ENCODE measurements at places on chromosomes 12 and 14.

GRCh38 chr12:57591782-57592325, 862 bp downstream of the PIP4K2C start:
- DNase-seq = no peak

- peak; percentile 18 for DNase-seq
These were observed 32.0 kb upstream of the SEL1L start for GRCh38 chr14:81565441-81566290.

GRCh38 chr12:106883426-106883825, 72.3 kb upstream of the TMEM263 start:
- peak; percentile 53 for DNase-seq

DNA sequence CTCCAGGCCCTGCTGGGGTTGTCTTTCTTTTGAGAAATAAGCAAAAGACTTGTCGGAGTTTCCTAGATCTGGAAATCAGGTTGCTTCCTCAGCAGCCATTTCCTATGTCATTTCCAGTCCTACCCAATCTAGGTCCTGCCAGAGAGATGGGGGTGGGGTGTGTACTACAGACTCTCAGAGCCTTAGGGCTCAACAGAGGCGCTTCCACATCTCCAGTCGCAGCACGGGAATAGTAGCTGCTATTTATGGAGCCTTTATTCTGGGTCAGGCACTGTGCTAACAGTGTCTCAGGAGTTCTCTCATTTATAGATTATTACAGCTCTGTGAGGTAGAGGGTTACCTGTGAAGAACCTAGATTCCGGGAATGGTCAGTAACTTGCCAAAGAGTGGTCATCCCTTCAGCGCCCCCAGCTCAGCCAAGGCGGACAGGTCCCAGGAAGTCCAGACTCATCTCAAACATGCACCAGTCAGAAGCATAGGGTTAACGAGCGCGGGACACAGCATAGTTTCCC, 21.9 kb downstream of the DHRS2 start:
- DNase-seq = no peak

- DNase-seq = peak; percentile 60
These were observed 1.6 kb downstream of the SUDS3 start for GRCh38 chr12:118377884-118378470.

- DNase-seq = no peak
These were observed 153.4 kb downstream of the PIK3C2G start for GRCh38 chr12:18414671-18415070.

- DNase-seq = no peak
These were observed 28.5 kb upstream of the NFYB start for GRCh38 chr12:104166465-104166864.

DNA sequence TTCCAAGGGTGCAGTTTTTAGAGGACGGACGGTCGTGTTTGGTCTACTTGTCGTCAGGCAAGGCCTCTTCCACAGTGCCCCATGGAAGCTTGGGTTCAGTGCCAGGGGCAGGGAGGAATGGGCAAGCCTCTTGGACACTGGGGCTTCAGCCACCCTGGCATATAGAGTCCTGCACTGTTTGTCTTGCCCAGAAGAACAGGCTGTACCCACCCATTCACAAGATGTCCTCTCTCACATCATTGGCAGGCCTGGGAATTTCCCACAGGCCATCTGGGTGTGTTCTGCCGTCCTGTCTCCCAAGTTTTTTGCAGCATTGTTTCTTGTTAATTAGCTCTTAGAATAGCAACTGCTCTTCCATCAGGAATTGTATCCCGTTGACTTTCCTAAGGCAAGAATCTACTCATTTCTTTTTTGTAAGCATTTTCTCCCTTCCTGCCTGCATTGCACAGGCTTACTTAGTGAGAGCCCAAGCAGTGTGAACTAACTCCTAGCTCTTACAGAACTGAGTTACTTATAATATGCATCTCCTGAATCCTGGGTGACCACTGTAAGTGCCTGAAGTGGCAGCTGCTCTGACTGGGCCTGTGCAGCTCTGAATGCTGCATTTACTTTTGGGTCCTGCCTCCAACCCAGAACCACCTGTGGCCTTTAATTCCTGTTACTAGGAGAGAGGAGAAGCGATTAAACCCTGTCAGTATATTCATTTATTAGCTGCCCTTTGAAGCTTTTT, 149.4 kb upstream of the HIF1A start:
- DNase-seq = no peak

DNA sequence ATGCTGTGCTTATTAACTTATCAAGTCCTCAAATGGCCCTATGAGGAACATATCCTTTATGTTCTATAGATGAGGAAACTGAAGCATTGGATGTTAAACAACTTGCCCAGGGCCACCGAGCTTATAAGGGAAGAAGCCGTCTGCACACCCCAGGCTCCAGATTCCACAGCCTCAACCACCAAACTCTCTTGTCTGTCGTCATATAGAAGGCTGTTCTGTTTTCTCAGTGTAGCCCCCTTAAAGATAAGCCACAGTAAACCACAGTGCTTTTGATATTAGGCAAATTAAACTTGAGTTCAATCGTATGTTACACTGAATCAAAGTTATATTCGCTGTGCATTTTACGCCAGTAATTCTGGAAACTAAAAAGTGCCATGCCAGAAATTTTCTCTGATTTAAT, 116.7 kb downstream of the PRKCH start:
- DNase-seq = no peak

GRCh38 chr14:103021684-103022001, 35.7 kb downstream of the CDC42BPB start:
- no peak for DNase-seq

- DNase-seq = no peak
These were observed 26.2 kb downstream of the TCP11L2 start for GRCh38 chr12:106328735-106329134.

- peak; percentile 44 for DNase-seq
These were observed 58.0 kb downstream of the SINHCAF start for GRCh38 chr12:31267966-31268365.

DNA sequence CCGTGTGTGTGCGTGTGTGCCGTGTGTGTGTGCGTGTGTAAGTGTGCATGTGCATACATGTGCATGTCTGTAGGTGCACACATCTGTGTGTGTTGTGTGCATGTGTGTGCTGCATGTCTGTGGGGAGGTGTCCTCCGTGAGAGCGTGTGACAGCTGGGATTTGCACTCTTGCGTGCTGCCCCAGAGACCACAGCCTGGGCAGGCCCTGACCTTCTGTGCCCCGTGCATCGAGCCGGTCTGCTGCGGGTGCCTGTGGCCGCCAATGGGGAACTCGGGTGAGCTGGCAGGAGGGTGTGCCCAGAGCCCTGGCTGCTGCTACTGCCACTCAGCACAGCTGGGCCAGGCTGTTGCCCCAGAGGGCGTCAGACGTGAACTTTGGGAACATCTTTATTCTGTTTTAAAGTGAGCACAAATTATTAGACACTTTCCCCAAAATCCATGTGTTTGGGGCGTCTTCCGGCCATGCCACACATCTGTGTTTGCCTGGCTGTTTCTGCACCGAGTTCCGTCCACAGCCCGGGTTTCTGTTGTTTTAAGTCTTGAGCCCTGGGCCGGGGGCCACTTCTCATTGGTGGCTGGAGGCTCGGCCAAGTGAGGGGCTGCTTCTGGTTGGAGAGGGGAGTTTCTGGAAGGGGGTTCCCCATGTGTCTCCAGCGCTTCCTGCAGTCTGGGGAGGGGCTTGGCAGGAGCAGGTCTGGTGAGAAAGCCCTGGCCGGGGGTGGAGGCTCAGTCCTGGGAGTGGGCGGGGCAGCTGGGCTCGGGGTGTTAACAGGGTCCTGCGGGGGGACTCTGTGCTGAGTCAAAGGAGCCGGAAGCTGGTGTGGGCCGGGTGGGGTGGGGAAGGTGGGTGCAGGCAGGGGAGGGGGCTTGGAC, 7.6 kb downstream of the CEP170B start:
- peak; percentile 46 for DNase-seq

DNA sequence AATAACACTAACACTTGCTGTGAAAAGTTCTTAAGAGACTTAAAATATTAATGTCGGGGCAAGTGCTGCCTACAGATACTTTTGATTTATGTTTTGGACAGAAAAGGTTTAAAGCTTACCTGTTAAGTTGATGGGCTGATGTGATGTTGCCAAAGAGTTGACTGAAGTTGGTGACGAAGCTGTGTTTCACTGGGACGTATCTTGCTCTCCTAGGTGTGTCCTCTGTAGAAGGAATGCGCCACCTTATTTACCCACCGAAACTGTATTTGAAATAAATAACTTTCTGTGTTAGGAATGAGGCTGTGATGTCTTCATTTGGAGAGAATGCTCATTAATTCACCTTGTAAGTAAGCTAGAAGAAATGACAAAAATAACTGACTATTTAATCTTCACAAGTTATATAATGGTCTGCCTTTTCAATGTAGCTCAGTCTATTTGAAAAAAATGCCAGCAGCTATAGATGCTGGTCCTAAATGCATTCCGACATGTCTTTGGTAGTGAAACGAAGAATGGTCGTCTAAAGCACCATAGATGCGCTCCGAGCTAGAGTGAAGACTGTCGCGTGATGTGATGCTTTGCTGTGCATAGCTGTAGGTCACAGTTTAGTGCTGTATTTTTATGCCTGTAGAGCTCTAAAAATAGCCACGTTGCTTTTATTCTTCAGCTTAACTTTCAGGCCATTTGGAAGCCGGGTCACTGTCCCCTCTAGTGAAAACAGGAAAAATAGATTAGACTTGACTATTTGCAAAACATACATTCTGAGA, at the start of gene RD3L:
TSS of gene RD3L (minus strand) at position 557 of the 764 bp plus-strand sequence. CDS start 834 bp downstream, outside the sequence.
- no peak for DNase-seq

GRCh38 chr12:943051-943450, 6.4 kb downstream of the RAD52 start:
- DNase-seq = no peak

- DNase-seq = no peak
These were observed 4.8 kb upstream of the ITPK1 start for GRCh38 chr14:93120517-93120916.

GRCh38 chr12:1787714-1788113, 32.7 kb upstream of the LRTM2 start:
- no peak for DNase-seq

- DNase-seq = peak; percentile 33
These were observed 7.6 kb downstream of the GCH1 start for GRCh38 chr14:54894995-54895394.

Data from fibroblast of mammary gland (primary cell).